ENCODE measurements at places on chromosomes 3 and 15. TPM values are rescaled to one million over a fixed set of nuclear protein-coding genes. Genes with fewer than 3 reads are reported as not detected.

The KBTBD8 gene
- total RNA-seq = 8.6 TPM

DNA sequence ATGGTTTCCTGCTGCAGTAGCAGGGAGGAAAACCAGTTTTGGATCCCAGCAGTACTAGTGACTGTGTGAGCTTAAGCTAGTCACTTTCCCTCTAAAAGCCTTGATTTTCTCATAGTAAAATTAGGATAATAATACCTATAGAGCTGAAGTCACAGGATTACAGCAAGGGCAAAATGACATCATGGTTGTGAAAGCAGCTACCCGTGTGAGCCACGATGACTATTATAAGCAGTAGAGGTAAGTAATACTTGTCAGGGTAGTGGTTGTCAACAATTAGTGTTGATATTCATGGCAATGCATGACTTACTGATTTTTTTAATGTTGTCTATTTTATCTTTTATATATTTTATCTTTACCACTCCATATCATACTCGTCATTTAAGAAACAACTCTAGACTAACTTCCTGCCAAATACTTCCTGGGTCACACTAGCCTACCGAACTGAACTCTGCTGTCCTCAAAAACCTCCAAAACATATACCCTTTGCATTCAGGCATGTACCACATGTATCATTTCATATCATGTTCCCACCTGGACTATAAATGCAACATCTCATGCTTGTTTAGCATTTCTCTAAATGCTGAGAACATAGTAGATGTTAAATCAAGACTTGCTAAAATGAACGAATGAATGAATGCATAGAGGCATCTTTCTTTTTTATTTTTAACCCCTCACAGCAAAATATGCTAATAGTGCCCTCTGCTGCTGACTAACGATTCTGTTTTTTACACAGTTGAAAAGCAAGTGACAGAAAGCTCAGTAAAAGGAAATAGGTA, 172.6 kb downstream of the P3H2 start:
- DNase-seq = no peak
- no peaks in the 10 kb centered on the region for H3K36me3 ChIP-seq
- H3K27ac ChIP-seq = no peak overlapping the region
- H3K4me3 ChIP-seq = no peak overlapping the region
- H3K27me3 ChIP-seq = no peaks in the 10 kb centered on the region
- no peaks in the 10 kb centered on the region for H3K4me1 ChIP-seq

The ZBED2 gene
- not detected for total RNA-seq

The REC114 gene
- not detected for total RNA-seq

The RTP2 gene
- total RNA-seq = not detected

DNA sequence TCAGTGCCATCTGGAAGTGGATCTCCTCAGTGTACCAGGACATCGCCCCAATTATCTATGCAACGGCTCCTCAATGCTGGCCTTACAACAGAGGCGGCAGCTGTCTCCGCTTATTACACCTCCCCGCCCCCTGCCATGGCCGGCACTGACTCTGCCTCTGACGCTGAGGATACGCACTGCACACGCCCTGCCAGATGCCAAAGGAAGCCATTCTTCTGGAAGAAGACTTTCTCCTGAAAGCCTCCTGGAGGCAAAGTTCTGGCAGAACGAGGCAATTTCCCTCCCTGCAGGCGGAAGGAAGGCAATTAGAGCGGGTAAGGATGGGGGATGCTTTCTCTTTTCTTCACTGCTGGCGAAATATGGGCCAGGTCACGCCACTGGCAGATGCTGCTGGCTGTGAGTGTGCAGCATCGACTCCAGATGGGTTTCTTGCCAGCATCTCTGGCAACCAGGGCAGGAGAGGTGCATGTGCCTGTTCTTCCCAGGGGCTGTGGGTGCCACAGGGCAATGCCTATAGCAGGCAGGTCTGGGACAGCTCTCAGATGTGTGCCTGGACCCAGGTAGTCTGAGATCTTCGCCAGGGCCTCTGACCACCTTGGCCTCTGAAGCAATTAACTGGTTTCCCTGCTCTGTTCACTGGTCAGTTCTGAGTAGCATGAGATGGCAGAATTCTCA, 62.2 kb upstream of the MRPS22 start:
- peaks cover 2% of the 10 kb centered on the region for H3K27me3 ChIP-seq
- no peak overlapping the region for H3K27ac ChIP-seq
- no peak overlapping the region for H3K4me3 ChIP-seq
- H3K36me3 ChIP-seq = peaks cover 6% of the 10 kb centered on the region
- H3K4me1 ChIP-seq = peaks cover 2% of the 10 kb centered on the region
- DNase-seq = no peak

GRCh38 chr15:58572521-58572920, 140.7 kb downstream of the LIPC start:
- H3K27ac ChIP-seq = no peak overlapping the region
- no peak for DNase-seq
- peaks cover 2% of the 10 kb centered on the region for H3K27me3 ChIP-seq
- no peak overlapping the region for H3K4me3 ChIP-seq
- no peaks in the 10 kb centered on the region for H3K4me1 ChIP-seq
- peaks cover 4% of the 10 kb centered on the region for H3K36me3 ChIP-seq

- no peaks in the 10 kb centered on the region for H3K36me3 ChIP-seq
- no peak overlapping the region for H3K4me3 ChIP-seq
- peaks cover 3% of the 10 kb centered on the region for H3K4me1 ChIP-seq
- no peak overlapping the region for H3K27ac ChIP-seq
Observed at GRCh38 chr15:39454189-39454986, 126.5 kb upstream of the THBS1 start.

The THPO gene
- 1.6 TPM for total RNA-seq

DNA sequence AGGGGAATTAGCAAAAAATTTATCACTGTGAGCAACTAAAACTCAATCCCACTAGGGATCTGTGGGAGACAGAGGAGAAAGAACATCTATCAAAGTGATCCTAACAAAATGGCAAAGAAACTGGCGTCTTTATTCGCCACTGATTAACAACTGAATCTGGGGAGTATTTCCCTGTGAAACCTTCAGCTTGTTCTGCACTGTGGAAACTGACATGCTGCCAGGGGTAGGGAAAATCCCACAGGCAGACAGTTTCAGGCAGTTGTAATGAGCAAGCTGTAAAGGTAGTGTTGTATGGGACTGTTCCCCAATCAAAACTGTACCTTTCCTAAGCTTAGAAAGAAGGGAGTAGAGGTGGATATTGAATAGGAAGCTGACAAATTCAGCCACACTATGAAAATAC, 611.7 kb downstream of the VGLL3 start:
- H3K4me3 ChIP-seq = no peak overlapping the region
- no peaks in the 10 kb centered on the region for H3K4me1 ChIP-seq
- H3K36me3 ChIP-seq = no peaks in the 10 kb centered on the region
- no peak overlapping the region for H3K27ac ChIP-seq

DNA sequence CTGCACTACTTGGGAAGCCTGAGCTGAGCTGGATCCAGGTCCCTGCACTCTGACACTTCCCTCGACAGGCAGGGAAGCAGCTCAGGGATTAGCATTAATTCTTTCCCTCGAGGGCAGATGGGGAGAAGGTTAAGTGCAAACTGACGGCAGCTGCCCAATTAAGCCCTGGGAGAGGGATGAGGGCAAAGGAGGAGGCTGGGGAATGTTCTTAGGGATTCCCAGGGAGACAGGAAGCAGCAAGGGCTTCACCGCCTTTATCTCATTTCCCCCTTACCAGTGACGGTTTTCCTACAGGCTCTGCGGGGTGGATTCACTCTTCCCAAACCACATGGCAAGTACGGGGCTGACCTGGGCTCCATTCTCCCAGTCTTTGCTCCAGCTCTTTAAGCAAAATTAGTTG, 519.0 kb upstream of the PROK2 start:
- peaks cover 16% of the 10 kb centered on the region for H3K4me1 ChIP-seq
- no peaks in the 10 kb centered on the region for H3K36me3 ChIP-seq
- H3K27ac ChIP-seq = no peak overlapping the region
- no peak overlapping the region for H3K4me3 ChIP-seq
- peaks cover 3% of the 10 kb centered on the region for H3K27me3 ChIP-seq

The MOBP gene
- not detected for total RNA-seq

- peaks cover 6% of the 10 kb centered on the region for H3K27me3 ChIP-seq
- H3K36me3 ChIP-seq = no peaks in the 10 kb centered on the region
- DNase-seq = no peak
- no peak overlapping the region for H3K4me3 ChIP-seq
- peak overlapping the region; percentile 69 for H3K27ac ChIP-seq
Observed at GRCh38 chr3:78734048-78734637, 1033.7 kb downstream of the ROBO1 start.

- no peaks in the 10 kb centered on the region for H3K36me3 ChIP-seq
- no peaks in the 10 kb centered on the region for H3K27me3 ChIP-seq
- no peak overlapping the region for H3K4me3 ChIP-seq
- DNase-seq = no peak
- no peak overlapping the region for H3K27ac ChIP-seq
Observed at GRCh38 chr3:157136647-157137387, 23.1 kb downstream of the CCNL1 start.

The YEATS2 gene
- 56.1 TPM for total RNA-seq

The ALDH1A3 gene
- 2.8 TPM for total RNA-seq

- H3K27ac ChIP-seq = no peak overlapping the region
- no peak overlapping the region for H3K4me3 ChIP-seq
- peaks cover 4% of the 10 kb centered on the region for H3K27me3 ChIP-seq
- H3K36me3 ChIP-seq = no peaks in the 10 kb centered on the region
- peaks cover 3% of the 10 kb centered on the region for H3K4me1 ChIP-seq
Observed at GRCh38 chr3:32698506-32698905, 13.5 kb downstream of the CNOT10 start.

The QTRT2 gene
- total RNA-seq = 16.2 TPM

DNA sequence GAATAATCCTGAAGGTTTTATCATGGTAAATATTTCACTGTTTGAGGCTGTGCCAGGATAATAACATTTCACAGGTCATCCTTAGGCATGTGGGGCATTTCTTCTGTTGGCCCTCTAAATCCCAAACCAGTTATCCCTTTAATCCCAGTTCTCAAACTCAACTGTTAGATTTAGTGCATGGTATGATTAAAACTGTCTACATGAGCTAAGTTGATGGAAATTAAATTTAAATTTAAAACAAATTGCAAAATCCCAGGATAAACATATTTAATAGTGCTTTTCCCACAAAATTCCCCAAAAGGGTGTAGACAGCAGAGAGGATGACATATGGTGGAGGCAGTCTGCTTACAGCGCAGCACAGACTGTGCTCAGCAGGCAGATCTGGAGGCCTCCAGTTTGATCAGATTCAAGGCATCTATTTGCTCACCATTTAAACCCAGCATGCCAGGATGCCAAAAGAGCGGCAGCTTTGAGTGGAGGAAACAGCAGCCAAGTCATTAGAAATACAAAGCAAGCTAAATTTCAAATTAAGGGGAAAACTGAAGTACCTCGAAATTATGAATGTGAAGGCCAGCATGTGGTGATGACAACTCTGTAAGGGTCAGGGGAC, 325.8 kb downstream of the KCNH8 start:
- H3K36me3 ChIP-seq = peaks cover 7% of the 10 kb centered on the region
- peak overlapping the region; percentile 89 for H3K27ac ChIP-seq
- peaks cover 2% of the 10 kb centered on the region for H3K27me3 ChIP-seq
- peaks cover 14% of the 10 kb centered on the region for H3K4me1 ChIP-seq
- H3K4me3 ChIP-seq = peak overlapping the region; percentile 50

Measured in glutamatergic neuron (in vitro differentiated cells).